Activated T-helper 2 cell treated with anti-CD3 and anti-CD28 coated beads, Interferon-gamma antibody, Interleukin-2, Interleukin-4, amounts not matched to agents 10 μg/mL and 5 μg/mL and 100 μg/mL, durations not matched to agents 14 hours and 24 hours and 36 hours (primary cell): ENCODE measurements at places on chromosomes 2 and 18.

GRCh38 chr2:231017231-231017598, 20.1 kb upstream of the C2orf72 start:
- no peak for DNase-seq

- no peak for DNase-seq
Observed at GRCh38 chr2:239208465-239209180, 192.2 kb downstream of the HDAC4 start.

- no peak for DNase-seq
Observed at GRCh38 chr2:120722568-120723421, 12.9 kb upstream of the GLI2 start.

- no peak for DNase-seq
Observed at GRCh38 chr18:59156316-59156715, 16.6 kb downstream of the SEC11C start.

- no peak for DNase-seq
Observed at GRCh38 chr2:200782251-200782650, 29.5 kb upstream of the BZW1 start.
